ENCODE measurements at places on chromosomes 6 and 20.

GRCh38 chr20:18808712-18809111, 4.9 kb upstream of the SCP2D1 start:
- peak; percentile 69 for DNase-seq

DNA sequence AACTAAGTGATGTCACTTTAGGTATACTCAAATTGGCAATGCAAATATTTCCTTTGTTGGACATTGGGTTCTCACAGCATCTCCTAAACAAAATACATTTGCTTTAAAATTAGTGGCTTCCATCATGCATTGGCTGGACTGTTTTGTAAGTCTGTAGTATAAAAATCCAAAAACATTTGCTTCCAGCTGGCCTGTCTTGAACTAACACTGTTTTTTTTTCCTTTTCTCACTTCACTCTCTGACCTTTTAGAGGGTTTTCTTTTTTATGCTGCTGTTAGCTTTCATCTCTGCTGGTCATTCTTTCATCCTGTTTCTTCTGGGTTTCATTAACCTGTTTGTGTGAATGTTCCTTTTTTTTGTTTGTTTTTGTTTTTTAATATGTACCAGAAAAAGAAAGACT, 121.7 kb upstream of the MLIP start:
- DNase-seq, result no peak

DNA sequence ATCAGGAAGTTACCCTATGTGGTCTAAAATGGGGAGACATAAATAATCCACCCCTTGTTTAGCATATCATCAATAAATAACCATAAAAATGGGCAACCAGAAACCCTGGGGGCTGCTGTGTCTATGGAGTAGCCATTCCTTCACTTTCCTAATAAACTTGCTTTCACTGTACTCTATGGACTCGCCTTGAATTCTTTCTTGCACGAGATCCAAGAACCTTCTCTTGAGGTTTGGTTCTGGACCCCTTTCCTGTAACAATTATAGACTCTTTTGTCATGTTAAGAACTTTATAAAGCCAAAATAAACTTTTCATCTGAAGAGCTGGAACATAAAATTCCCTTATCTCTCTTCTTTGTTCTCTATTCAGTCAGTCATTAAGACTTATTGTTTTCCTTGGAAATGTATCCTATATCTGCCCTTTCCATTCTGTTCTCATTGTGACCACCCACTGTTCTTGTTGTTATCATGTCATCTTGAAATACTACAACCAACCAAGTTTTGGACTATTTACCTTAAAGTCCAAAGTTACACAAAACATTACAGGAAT, 29.3 kb upstream of the ZBTB24 start:
- no peak for DNase-seq

DNA sequence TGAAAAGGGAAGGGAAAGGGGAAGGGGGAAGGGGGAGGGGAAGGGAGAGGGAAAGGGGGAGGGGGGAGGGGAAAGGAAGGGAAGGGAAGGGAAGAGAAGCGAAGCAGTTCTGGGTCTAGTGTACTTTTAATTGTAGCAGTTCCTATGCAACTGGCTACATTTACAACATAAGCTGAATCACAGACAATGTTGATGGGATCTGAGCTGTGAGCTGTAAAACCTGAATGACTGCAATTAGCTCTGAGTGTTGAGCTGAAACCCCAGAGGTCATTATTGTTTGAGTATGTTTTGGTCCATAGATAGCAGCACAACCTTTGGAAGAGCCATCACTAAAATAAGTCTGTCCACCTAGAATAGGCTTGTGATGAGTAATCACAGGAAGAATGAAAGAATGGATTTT, 7.2 kb upstream of the ABHD12 start:
- DNase-seq, result no peak

GRCh38 chr6:167089243-167090142, 33.4 kb upstream of the CCR6 start:
- DNase-seq, result peak; percentile 51

- no peak for DNase-seq
Observed at GRCh38 chr6:145368075-145368474, 367.2 kb downstream of the EPM2A start.

DNA sequence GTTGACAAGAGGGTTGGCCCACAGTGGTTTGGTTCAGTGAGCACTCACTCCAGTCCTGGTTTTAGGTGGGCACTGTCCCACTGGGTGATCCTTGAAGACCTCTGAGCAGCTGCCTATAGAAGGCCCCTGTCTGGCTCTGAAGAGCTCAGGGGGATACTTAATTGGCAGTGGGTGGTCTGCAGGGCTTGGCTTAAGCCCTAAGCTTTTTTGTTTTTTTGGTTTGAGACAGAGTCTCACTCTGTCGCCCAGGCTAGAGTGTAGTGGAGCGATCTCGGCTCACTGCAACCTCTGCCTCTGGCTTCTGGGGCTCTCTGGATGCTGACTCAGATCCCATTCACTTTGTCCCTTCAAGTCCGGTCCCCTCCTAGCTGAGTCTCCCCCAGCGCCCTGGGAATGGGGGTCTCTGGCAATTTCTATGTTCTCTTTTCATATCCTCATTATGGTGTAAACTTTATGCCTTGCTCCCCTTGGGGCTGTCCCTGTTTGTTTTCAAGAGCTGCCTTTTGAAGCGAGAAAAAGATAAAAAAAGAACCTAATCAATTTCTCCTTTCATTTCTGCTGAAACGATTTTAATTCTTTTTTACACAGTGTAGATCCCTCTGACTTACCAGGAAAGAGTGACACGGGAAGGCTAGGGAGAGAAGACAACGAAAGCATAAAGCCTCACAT, 12.2 kb upstream of the KCNG1 start:
- no peak for DNase-seq

GRCh38 chr20:8401556-8401955, 269.5 kb downstream of the PLCB1 start:
- DNase-seq, result no peak

- peak; percentile 72 for DNase-seq
Observed at GRCh38 chr6:72619883-72620696, 1.8 kb upstream of the KCNQ5 start.

- DNase-seq, result no peak
Observed at GRCh38 chr6:42449917-42450476, 1.7 kb downstream of the TRERF1 start.

- peak; percentile 6 for DNase-seq
Observed at GRCh38 chr20:6468423-6469116, 298.9 kb upstream of the BMP2 start.

GRCh38 chr20:24983896-24984295, 8.7 kb downstream of the APMAP start:
- no peak for DNase-seq

- no peak for DNase-seq
Observed at GRCh38 chr6:45416700-45417099, 39.0 kb upstream of the SUPT3H start.

DNA sequence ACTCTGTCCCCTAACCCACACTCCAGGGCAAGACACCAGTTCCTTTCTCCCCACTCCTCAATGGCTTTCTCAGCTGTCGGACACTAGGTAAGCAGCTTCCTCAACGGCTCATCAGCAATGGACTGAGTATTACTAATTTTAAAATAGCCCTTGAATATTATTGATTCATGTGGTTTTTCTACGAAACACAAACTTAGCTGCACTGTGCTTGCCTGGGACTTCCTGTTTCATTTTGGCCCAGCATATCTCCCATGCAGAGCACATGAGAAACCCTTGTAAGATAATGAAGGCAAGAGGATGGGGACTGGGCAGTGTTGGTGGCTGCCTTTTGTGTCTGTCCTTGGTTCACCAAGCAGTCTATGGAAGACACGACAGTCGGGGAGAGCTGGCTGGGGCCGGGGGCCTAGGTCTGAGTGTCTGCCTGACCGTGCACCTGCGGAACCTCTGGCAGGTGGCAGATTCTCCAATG, 48.9 kb downstream of the RNASET2 start:
- no peak for DNase-seq

- DNase-seq, result peak; percentile 37
Observed at GRCh38 chr20:9616833-9617461, 102.6 kb downstream of the LAMP5 start.

DNA sequence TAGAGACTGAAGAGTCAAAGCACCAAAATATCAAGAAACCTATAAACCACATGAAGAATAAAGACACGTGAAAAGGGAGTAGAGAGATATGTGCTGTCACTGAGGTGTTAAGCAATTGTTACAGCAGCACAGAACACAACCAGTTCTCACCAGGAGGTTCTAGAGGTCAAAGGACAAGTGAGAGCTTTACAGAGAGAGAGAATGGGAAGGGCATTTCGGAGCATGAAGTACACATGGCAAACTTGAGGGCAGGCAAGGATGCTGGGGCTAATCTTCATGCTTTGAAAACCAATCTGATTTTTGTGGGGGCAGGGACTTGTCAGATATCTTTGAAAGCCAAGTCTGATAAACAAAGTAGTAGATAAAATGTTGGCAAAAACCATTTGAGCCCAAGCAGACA, 142.3 kb upstream of the NRSN1 start:
- no peak for DNase-seq

DNA sequence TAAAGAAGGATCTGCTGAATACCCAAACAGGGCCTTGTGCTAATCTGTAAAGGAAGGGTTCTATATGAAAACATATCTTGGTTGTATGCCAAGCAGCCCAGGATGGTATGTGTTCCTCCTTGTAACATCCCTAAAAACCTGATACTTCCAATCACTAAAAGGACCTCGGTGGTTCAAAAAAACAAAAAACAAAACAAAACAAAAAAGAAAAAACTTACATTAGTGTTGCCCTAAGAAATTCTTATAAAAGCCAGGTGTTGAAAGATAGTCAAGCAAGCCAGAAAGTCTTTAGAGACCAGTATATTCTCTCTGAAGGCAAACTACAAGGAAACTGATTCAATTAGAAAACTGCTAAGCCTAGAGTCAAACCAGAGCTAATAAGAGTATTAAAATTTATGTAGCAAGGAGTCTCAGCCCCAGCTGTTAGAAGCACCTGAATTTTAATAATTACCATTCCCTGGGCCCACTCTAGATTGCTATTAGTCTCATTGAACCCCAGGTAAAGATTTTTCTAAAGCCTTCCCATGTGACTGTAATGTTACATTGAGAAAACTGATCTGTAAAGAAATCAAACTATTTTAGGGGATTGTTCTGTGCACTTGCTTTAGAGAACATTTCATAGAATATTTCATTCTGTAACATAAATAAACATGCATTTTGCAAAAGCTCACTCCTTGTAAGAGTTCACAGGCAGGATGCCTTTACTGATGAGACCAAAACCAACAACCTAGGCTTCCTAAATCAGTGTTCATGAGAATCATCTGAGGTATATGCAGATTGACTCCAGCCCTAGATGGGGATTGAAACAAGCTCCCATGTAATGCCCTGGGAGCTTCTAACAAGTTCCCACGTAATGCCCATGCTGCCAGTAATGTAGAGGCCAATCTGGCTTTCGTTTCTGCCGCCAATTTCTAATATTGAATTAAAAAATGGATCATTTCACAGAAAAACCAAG, 95.2 kb upstream of the BTN3A2 start:
- DNase-seq, result no peak

DNA sequence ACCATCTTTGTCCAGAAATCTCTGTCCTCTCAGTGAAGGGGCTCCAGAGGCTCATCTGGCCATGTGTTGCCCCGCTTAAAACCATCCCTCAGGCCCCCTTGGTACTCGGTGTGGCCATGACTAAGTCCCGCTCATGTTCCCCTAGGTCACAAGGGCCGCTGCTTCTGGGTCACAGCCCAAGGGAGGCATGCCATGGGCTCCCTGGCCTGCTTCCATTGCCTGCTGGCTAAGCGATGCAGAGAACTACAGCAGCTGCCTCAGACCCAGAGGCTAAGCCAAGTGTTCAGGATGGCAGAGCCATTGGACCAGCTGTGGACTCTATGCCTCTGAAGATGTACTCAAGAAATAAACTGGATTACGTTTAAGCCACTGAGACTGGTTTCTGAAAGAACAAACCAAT, 95.5 kb downstream of the ZFP64 start:
- no peak for DNase-seq

GRCh38 chr6:119575721-119576120, 226.2 kb upstream of the MAN1A1 start:
- no peak for DNase-seq

DNA sequence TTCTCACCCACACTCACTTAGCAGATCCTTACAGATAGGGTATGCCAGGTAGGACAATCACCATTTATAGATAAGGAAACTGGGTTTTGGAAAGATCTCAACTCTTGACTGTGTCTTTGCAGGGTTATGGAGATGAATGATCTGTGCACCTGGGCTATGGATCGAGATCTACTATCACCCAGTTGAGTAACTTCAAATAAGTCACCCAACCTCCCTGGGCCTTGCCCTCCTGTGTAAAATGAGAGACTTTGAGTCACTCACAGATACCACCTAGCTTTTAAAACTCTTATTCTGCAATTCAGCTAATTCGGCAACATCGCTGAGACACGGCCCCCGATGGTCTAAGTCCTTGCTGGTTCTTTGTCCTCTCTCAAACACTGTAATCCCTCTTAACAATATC, 53.5 kb downstream of the HIVEP2 start:
- no peak for DNase-seq

- DNase-seq, result no peak
Observed at GRCh38 chr6:96468681-96469224, 52.9 kb upstream of the UFL1 start.

GRCh38 chr6:13568970-13569369, 5.4 kb upstream of the SIRT5 start:
- DNase-seq, result no peak

DNA sequence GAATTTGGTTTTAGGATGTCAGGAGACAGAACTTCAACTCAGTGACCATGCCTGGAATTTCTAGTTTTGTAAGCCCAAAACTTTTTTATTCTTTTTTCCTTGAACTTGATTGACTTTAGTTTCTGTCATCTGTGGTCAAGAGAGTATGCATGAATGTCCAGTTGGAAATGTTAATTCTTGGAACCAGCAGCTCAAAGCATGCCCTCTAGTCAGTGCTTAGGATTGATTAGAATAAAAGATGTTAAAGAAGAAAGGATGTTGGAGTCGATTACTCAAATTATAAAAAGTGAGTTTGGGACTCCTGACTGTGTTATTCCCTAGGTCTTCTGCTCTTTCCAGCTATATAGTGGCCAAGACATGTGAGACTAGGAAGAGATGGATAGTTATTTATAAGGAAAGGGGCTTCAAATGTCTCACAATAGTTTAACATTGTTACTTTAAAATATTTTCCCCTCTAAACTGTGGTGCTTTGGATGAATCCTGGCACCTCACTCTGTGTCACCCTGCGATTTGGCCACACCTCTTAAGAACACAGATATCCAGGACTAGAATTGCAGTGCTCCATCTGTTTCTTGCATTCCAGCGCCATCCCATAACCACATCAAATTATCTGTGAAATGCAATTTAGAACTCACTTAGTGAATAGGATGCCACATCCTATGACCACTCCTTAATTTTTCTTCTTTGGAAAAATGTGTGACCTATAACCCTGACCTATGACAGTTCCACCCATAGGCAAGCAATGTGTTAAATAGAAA, 298.5 kb downstream of the EYA4 start:
- no peak for DNase-seq

All from germinal center (tissue), 1 donor.